Pancreas (tissue), 10 donors: ENCODE measurements at places on chromosomes 4 and X. TPM values are rescaled to one million over a fixed set of nuclear protein-coding genes. Genes with fewer than 3 reads are reported as not detected.

DNA sequence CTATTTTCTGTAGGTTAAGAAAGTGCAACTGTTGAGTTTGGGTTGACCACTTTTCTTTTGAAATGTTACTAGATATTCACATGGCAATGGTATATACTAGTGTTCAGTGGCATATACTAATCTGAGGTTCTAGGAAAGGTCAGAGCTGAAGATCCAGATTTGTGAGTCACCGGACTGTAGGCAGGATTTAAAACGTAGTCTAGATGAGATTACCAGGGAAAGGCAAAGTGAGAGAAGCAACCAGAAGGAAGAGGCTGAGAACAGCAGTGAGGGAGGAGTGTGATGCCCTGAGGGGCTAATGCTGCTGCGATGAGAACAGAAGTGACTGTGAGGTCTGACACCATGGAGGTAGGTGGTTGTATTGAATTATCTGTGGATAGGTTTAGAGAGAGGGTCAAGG lies 9.7 kb upstream of the PLA2G12A start:
- H3K4me1 ChIP-seq = peaks cover 7% of the 10 kb centered on the region
- no peaks in the 10 kb centered on the region for H3K36me3 ChIP-seq
- no peak overlapping the region for H3K4me3 ChIP-seq
- H3K27ac ChIP-seq = no peak overlapping the region
- no peaks in the 10 kb centered on the region for H3K27me3 ChIP-seq

HSFX4 gene
- not detected for total RNA-seq

DNA sequence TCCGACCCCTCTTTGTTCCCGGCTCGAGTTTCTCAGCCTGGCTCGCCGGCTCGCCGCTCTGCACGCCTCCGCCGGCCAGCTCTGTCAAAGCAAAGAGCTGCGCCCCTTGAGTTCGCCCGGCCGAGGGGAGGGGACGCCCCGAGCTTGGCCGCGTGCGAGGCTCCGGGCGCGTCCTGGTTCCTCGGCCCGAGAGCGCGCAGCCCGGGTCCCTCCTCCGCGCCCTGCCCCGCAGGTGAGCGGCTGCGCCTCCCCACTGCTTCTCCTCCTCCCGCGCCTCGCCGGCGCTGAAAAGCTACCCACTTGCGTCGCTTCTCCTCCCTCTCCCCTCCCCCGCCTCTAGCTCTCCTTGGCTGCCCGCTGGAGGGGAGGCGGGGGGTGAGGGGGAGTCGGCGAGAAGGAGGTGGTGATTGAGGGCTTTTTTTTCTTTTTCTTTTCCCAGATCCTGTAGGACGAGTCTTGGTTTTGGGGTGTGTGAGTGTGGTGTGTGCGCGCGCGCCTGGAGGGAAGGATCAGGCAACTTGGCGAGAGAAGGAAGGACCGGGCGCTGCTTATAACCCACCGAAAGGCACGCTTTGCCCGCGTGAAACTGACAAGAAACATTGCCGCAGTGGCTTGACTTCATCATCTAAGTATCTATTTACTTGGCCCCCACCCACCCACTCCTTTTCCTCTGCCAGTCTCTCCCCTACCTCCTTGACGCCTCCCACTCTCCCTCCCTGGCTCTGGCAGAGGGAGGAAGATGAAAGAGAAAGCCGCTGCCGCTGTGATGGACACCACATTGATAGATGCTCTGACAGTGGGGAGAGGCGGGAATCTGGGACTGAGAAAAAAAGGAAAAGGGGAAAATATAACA lies at the start of gene LEF1:
LEF1 (minus strand) TSS at position 262 of the 853 bp plus-strand sequence. CDS start 1,165 bp downstream, outside the sequence.
- H3K4me3 ChIP-seq = peak within 1 kb of the TSS; percentile 41
- H3K27ac ChIP-seq = no peak within 1 kb of the TSS
- peak; percentile 24 for DNase-seq
- H3K27me3 ChIP-seq = peaks cover 36% of the 10 kb centered on the region

- no peak overlapping the region for H3K27ac ChIP-seq
- H3K4me1 ChIP-seq = no peaks in the 10 kb centered on the region
- DNase-seq = no peak
- no peaks in the 10 kb centered on the region for H3K27me3 ChIP-seq
- H3K36me3 ChIP-seq = no peaks in the 10 kb centered on the region
- H3K4me3 ChIP-seq = no peak overlapping the region
Observed at GRCh38 chr4:123846092-123846491, 449.5 kb downstream of the SPRY1 start.

DNA sequence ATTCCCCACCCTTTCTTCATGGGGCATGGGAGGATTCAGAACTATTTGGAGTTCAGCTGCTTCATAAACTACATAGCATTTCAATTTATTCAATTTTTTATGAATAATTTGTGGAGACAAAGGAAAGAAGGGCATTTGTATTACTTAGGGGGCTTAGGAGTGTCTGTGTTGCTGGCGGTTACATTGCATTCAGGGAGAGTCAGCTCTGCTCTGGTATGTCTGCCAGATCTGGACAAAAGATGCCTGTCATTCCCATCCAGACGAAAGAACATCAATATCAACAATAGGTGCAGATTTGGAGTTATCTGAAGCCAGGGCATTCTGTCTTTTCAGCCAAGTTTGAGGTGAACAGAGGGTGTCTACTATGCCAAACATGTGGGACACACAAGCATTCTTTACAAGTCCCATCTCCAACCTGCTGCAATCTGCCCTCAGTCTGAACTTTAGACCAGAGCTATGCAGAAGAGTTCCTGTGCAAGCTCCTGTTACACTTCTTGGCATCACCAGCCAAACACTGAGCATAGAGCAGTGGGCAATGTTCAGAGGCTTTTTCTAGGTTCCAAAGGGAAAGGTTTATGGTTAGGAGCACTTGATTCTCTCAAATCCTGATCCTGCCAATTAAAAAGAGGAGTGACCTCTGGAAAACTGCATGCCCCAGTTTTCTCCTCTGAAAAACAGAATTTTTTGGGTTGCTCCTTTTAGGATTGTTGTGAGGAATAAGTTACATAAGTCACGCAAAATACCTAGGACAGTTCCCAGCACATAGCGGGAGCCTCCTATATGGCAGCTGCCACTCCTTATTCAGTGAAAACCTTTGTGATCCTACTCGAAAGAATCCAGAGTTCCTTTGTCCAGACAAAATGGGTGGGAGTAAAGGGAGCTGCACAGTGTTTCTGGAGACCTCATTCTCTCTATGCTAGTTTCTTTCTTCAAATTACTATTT lies 719.5 kb upstream of the SLIT2 start:
- DNase-seq = no peak
- H3K4me1 ChIP-seq = no peaks in the 10 kb centered on the region
- H3K4me3 ChIP-seq = no peak overlapping the region

GRCh38 chrX:123493857-123494256 lies 239.0 kb downstream of the THOC2 start:
- no peak for DNase-seq
- H3K4me1 ChIP-seq = no peaks in the 10 kb centered on the region
- no peaks in the 10 kb centered on the region for H3K27me3 ChIP-seq
- H3K4me3 ChIP-seq = no peak overlapping the region

DNA sequence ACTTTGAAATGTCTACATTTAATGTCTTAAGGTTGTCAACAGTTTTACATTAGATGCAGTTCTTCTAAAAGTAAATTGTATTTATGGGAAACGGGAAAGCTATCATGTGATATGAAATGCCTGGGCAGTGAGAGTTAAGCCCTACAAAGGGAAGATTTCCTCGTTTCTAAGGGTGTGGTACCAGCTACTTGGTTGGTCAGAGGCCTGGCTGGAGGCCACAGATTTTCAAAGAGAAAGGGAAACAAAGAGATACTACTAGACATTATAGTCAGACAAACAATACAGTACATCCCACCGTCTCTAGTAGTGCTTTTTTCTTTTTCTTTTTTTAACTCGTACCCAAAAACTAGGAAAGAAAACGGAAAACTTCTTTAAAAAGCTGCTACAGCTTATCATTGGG lies 467.8 kb downstream of the PCDH7 start:
- no peak overlapping the region for H3K4me3 ChIP-seq
- no peak for DNase-seq
- no peaks in the 10 kb centered on the region for H3K4me1 ChIP-seq
- H3K27ac ChIP-seq = no peak overlapping the region
- no peaks in the 10 kb centered on the region for H3K27me3 ChIP-seq

- H3K36me3 ChIP-seq = no peaks in the 10 kb centered on the region
- no peaks in the 10 kb centered on the region for H3K27me3 ChIP-seq
- H3K27ac ChIP-seq = peak overlapping the region; percentile 41
Observed at GRCh38 chrX:6448003-6448402, 86.9 kb downstream of the VCX3A start.

DNA sequence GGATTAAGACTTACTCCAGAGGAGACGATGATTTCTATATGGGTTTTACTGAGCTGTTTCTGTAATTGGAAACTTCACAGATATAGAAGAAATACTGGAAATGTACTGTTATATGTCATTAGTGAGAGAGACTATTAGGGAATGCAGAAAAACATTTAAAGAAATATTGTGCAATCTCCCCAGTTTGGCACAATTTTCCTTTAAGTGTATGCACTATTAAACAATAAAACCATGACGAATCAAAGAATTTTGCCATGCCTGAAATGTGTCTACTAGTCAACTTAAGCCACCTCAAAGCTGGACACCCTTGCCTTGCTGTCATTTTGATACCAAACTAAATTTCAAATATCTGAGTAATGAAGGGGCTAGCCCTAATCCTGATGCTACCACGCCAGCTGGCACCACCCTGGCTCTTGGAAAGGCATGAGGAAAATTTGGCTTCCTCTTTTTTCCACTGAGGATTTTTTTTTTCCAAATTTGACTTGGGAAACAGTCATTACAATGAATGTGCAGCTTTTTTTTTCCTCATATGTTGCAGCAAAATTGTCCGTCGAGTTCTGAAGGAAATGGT lies 36.1 kb downstream of the MTTP start:
- no peaks in the 10 kb centered on the region for H3K27me3 ChIP-seq
- no peak for DNase-seq
- H3K36me3 ChIP-seq = no peaks in the 10 kb centered on the region
- H3K27ac ChIP-seq = no peak overlapping the region

DNA sequence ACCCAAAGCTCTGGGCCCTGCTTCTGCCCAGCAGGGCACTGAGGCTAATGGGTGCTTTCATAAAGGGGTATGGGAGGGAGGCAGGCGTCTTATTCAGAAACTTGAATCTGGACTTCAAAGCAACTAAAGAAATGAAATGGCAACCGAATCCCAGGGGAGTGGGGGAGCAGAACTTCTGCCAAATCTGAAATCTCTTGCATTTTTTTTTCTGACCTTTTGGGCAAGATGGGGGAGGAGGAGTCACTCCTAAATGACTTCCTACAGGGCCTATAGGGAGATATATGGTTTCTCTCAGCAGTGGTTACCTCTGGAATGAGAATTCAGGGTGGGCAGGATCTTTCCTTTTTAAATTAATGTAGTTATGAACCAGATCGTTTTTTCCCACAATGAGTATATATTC lies 30.6 kb upstream of the KIAA1210 start:
- H3K27ac ChIP-seq = no peak overlapping the region
- H3K4me1 ChIP-seq = no peaks in the 10 kb centered on the region
- no peak overlapping the region for H3K4me3 ChIP-seq
- no peaks in the 10 kb centered on the region for H3K27me3 ChIP-seq

DNA sequence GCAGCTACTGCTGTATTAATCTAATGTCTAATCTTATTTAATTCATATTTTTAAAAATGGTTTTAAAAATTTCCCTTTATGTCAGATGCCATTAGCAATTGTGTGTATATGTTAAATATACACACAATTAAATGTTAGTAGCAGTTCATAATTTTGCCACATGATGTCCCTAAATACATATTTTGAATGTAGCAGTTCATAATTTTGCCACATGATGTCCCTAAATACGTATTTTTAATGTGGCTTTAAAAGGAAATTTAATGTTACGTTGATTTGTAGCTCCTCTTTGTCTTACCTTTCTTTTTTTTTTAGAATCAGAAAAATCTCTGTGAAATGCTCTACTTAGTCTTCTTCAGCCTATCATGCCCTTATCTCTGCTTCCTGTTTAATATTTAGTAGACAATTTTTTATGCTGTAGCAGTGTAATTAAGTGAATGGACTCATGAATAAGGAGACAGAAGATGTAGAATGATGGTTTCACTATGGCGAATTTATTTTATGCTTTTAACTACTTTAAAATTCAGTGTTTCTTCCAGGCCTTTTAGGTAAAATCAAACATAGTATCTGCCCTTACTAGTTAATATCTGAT lies 26.1 kb downstream of the RBM46 start:
- DNase-seq = no peak
- H3K4me1 ChIP-seq = no peaks in the 10 kb centered on the region
- H3K27ac ChIP-seq = no peak overlapping the region
- no peaks in the 10 kb centered on the region for H3K36me3 ChIP-seq
- no peaks in the 10 kb centered on the region for H3K27me3 ChIP-seq
- H3K4me3 ChIP-seq = no peak overlapping the region

ZC4H2 gene
- total RNA-seq = 3.4 TPM

- H3K27me3 ChIP-seq = no peaks in the 10 kb centered on the region
- no peak overlapping the region for H3K27ac ChIP-seq
- no peak overlapping the region for H3K4me3 ChIP-seq
- no peak for DNase-seq
Observed at GRCh38 chr4:154044742-154045485, 256.0 kb upstream of the SFRP2 start.

CAPN6 gene
- 8.5 TPM for total RNA-seq

FSTL5 gene
- 0.61 TPM for total RNA-seq

DNA sequence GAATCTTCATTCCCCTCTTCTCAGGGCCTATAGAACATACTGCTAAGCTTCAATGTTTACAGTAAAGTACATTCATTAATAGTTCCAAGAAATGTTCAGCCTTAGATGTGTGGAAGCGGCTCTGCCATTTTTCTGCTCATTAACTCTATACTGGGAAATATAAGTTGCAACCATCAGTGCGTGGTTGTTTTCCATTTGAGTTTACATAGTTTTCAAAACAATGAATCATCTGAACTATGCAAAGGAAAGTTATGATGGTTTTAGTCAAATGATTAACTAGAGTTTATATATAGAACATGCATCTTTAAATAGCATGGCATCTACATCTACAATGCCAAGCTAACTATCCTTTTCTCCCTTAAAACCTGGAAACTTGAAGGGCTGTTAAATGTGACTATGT lies 29.6 kb downstream of the LEF1 start:
- no peaks in the 10 kb centered on the region for H3K36me3 ChIP-seq
- no peaks in the 10 kb centered on the region for H3K4me1 ChIP-seq
- no peak overlapping the region for H3K4me3 ChIP-seq
- no peaks in the 10 kb centered on the region for H3K27me3 ChIP-seq

LSM6 gene
- total RNA-seq = 10.7 TPM

- no peaks in the 10 kb centered on the region for H3K4me1 ChIP-seq
- peak; percentile 46 for DNase-seq
- H3K27ac ChIP-seq = no peak overlapping the region
- H3K4me3 ChIP-seq = no peak overlapping the region
Observed at GRCh38 chrX:11787564-11787963, 29.5 kb downstream of the MSL3 start.

TDO2 gene
- 1.4 TPM for total RNA-seq
